ENCODE measurements at places on chromosomes 2 and 18.

GRCh38 chr18:72772916-72773315, 94.9 kb downstream of the NETO1 start:
- no peak for DNase-seq

DNA sequence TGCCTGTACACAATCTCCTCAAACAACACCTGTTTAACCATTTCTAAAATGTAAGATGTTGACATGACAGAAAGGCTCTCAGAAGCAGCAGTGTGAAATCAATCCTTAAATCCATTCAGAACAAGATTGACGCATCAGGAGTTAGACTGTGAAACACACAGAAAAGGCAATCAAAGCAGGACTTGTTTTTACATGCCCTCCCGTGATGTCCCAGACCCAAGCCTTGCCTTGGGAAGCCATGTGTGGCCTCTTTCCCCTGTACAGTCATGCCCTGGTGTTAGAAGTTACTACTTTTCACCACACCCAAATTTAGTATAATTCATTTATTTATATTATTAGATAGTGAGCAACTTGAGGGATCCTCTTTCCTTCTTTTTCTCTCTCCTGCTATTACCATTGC, 115.7 kb downstream of the NCKAP5 start:
- no peak for DNase-seq

DNA sequence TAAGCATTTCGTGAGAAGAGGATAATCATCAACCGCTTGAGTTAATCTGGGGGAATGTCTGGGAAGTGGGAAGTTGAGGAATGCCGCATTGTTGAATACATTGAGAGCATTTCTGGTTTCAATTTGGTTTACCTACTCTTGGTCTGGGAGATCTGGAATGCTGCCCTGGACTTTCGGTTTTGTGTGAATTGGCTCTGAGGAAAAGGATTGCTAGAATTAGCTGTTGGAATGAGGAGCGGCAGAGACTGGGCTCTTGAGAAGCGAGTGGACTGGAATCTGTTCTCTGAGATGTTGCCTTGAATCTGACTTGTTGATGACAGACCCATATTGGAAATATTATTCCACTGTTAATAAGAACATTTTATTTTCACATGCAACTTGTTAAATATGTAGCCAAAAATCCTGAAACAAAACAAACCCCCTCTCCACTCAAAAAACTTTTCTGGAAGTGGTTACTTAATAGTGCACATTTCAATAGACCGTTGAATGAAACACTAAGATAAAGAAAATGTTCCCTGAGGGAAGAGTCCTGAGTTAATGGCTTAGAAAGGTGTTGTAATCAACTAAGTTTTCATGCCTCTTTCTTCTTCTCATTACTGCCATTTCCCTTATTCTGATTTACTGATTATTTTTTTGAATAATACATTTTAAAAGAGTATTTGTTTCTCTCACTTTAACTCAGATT, 50.8 kb downstream of the PTPRM start:
- no peak for DNase-seq

- DNase-seq: no peak
These were observed 354.2 kb upstream of the GALNT5 start for GRCh38 chr2:156903335-156903734.

- no peak for DNase-seq
These were observed 470.5 kb upstream of the ID2 start for GRCh38 chr2:8211384-8211783.

DNA sequence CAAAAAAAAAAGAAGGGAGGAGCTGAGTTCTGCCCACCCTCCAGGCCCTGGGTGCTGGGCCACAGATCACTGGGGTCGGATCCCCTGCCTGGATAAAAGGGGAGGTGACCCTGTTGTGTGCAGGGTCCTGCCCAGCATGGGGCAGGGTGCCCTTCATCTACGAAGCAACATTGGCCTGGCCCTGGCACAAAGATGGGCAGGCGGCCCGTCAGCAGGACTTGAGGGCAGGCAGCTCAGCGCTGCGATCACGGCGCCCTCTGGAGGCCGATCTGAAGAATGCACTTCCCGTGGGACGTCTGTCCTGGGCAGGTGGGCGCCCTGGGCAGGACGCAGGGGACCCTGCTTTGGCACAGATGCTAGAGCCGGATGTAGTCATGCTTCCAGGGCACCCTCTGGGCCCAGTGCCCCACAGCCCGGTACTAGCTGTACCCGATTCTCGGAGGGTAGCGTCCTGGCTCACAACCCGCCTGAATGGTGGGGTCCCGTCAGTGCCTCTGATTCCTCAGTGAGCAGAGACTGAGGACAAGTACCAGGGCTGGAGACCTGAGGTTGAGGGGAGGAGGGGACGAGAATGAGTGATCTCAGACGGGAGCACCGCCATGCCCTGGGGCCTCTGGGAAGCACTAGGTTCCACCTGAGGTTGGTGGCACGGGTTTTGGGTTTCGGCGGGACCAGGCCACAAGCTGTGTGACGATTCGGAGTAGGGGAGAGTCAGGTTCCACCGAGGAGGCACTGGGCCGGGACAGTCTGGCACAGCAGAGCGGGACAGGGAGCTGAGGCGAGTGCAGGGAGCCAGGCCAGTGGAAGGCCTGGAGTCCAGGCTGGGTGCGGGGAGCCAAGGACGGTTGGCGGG, 18.0 kb downstream of the ARID5A start:
- no peak for DNase-seq

DNA sequence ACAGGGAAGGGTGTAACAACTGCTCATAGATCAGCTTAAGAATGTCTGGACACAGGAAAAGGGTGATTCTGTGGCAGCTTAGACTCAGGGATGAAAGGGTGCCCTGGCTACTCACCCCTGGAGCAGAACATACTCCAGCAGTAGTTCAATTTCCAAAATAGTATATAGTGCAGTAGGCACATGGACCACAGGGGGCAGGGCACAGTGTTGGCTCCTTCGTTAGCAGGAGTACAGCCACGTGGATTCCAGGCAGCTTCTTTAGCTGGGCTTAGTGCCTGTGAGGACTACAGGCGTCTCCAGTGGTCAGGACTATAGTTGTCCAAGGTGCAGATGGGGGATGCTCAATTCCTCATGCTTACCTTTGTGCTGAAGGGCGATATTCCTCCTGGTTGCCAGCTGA, 277.5 kb upstream of the DDX18 start:
- no peak for DNase-seq

- DNase-seq: no peak
These were observed 110.6 kb upstream of the SIX2 start for GRCh38 chr2:45119855-45120254.

DNA sequence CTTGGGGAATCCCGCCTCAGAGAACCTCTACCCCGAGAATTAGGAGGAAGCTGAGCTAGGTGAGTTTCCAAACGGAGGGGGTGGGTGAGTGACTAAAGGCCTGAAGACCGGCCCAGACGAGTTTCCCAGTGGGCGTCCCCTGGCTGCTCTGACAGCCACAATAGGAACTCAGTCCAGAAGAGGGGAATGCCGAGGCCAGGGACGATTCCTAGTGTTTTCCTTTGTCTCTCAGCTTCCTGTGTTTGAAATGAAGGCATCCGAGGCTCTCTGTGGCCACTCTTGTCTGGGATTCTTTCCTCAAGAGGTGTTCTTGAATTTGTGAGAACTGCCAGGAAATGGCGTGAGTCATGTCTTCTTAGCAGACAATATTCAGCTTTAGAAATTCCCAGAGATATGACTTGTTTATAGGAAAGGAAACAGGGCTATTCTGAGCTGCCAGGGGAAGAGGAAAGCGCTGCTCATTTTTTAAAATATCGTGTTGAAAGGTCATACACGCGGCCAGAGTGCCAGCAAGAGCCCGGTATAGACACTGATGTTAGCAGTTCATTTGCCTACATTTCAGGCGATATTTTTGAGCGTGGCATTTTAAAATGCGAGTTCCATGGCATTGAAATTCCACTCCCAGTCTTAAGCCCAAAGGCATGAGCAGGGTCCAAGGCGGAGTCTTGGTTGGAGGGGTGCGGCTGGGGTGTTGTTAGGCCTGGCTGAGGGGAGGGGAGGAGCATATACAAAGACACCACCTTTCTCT, 169.1 kb upstream of the KLF7 start:
- no peak for DNase-seq

GRCh38 chr2:205682239-205682970, at the start of gene NRP2:
TSS of gene NRP2 (plus strand) at chr2:205682501. CDS start at chr2:205683291, 790 bp downstream.
- DNase-seq: no peak

GRCh38 chr2:233129351-233129978, 69.3 kb downstream of the INPP5D start:
- DNase-seq: no peak

- no peak for DNase-seq
These were observed 28.7 kb downstream of the SRSF7 start for GRCh38 chr2:38722271-38723061.

DNA sequence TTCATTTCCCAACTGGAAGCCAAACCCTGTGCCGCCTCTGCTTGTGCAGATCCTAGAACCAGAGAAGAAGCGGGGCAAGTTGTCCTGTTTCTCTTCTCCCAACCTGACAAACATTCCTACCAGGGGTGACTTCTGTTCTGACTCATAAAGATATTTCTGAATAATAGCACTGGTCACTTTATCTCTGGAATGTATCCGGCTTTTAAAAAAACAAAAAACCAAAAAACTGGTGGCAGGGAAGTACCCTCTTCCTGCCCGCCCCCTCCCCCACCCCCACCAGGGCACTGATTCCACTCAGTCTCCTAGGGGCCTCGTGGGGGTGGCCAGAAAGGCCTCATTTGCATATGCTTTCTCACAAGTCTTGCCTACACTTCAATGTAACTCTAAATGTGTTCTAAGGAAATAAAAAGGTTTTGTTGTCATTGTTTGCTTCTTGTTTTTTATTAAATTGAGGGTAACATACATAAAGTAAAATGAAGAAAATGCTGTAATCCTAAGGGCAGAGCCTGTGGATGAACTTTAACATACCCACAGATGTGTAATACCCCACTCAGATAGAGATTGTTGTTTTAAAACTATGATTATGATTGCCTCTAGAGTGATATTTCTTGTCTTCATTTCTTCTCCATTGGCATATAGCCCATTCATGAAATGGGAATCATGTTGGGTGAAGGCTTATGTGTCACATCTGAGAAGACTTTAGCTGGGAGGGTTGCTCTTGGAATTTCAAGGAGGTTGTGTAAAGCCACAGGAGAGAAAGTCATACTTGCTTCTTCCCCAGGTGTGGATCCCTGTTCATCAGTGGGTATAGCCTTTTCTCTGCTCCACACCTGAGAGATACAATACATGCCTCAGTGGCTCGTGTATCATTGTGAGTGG, 5.3 kb upstream of the FOSL2 start:
- no peak for DNase-seq

- DNase-seq: no peak
These were observed 24.2 kb downstream of the RPL31 start for GRCh38 chr2:101026253-101026701.

- DNase-seq: no peak
These were observed 58.4 kb downstream of the UBE2E3 start for GRCh38 chr2:181038796-181039195.

- DNase-seq: no peak
These were observed 5.4 kb downstream of the RND3 start for GRCh38 chr2:150482111-150482510.

DNA sequence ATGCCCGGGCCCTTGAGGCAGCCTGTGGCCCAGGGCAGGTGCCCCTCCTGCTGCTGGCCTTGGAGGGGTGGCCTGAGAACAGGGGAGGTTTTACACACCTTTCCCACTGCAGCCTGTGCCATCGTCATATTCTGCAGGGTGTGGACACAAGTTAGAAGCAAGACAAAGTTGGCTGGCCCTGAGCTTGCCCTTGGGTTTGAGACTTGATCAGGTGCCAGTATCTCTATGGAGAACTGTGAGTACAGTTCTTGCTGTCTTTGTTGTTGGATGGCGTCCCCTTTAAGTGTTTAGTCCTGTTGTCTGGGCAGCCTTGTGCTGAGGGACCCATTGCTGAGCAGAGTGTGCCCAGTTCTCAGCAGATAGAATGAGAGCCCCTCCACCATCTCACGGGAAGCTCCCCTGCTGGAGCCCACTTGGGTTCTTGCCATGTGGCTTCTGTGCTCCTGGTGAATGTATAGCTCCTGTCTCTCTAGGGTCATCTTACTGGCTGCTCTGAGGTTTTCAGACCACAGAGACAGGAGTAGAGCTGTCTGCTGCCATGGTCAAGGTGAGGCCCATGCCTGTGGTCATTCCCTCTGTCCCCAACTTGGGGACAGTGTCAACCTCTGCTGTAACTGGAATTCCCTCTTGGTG, 115.9 kb downstream of the SH3RF3 start:
- DNase-seq: no peak

DNA sequence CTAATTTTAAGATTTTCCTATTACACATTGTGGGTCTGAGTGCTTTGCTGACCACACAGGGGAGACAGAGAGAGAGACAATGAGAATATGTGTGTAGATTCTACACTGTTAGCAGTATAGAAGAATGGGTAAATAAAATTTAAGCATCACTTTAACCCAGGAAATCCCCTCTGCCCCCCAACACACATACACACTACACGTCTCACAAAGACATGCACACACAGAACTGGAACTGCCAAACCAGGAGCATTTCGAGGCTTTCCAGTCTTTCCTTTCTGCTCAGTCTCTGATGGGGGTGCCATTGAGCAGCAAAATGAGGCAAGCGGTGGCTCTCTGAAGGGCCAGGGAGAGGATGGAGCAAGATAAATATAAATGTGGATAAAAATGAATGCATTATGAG, 2.5 kb downstream of the MERTK start:
- no peak for DNase-seq

GRCh38 chr2:117536139-117536538, 278.4 kb upstream of the DDX18 start:
- no peak for DNase-seq

DNA sequence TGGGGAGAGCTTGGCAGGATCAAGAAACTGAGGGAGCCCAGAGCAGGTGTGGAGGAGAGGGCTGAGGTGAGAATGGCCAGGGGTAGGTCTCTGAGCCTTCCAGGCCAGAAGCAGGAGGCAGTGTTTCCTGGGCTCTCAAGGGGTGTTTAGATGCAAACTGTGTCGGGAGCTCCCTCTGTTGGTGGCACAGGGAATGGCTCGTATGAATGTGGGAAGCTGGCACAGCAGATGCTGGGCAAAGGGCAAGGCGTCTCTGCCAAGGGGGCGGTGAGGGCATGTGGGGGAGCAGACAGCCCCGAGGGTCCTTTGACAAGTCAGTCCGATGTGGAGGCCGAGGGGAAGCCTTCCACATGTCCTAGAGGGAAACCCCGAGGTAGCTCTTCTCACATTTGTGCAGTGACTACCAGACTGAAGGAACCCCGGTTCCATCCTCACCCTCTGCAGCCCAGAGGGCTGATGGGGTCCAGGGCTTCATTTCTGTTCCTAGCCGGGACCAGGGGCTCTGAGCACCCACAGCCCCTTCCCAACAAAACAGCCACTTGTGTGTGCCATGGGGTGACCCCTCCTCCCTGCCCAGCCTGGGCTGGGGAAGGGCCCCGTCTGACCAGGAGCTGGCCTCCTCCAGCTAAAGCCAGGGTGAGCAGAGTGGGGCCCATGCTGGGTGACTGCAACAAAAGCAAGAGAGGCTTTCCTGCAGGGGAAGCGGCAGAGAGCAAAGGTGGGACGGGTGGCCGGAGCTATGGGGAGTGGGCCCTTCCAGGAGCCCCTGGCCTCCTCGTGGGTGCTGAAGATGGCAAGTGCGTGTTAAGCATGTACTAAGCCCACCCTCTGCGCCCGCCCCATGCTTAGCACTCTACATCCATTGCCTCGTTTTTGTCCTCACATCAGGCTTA, 103.4 kb downstream of the SEPTIN10 start:
- no peak for DNase-seq

Measured in left renal pelvis (tissue), 4 donors.